Stimulated activated CD8-positive, alpha-beta memory T cell treated with anti-CD3 and anti-CD28 coated beads, Interleukin-7, amount 100 ng/mL, for 1 hour (primary cell): ENCODE measurements at places on chromosomes 3 and 15.

DNA sequence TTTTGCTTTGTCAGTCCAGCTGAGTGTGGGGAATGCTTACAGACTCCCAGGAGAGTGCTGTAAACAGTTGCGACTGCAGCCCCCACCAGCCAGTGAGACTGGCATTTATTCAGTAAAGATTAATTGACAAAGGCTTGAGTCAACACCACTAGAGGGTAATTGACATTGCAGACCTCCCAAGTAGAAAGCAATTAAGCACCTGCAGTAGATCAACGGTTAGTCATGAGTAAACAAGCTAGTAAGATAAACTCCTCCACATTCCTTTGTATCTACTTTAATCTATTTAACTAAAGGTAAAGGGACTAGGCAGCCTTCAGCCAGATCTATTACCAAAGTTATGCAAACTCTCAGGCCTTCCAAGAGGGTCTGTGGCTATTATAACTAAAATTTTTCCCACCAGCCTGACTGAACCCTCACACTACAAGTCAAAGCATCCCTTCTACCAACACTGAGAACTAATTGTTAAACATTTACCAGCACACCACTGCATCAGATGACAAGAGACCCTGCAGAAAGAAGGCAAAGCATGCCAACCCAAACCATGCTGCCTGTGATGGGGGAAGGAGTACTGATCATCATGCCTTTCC, 30.5 kb upstream of the GALNT15 start:
- DNase-seq = no peak

- DNase-seq = no peak
Observed at GRCh38 chr3:22228705-22229104, 477.7 kb upstream of the ZNF385D start.

DNA sequence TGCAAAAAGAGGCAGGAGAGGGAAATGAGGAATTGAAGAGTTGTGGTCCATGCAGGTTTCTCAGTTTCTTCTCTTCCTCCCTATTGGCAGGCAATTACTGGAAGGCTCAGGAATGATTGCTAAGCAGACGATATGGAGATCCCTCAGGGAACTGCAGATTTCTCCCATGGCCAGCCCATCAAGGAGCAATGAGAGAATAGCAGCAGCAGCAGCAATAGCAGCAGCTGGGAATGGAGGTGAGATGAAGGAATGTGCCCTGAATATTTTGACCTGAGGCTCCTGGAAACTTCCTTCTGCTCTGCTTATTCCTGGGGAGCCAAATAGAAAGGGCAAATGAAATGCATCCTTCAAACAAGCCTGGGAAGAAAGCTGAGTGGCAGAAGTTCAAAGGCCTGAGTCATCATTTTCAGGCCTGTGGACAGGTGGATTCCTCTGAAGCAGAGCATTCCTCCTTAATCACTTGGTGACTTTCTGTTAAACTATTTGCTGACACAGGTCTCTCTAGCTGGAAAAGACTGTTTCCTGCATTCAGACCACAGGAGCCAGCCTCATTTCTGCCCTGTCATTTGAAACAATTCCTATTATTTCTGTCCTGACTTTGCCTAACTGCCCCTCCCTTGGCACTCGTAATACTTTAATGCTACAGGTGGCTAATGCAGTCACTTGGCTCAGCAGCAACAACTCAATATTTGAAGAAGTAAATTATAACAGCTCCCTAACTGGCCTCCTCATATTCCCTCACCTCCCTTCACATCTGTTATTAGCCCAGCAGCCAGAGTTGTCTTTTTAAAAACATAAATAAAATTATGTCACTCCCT, 146.9 kb upstream of the GADL1 start:
- no peak for DNase-seq

DNA sequence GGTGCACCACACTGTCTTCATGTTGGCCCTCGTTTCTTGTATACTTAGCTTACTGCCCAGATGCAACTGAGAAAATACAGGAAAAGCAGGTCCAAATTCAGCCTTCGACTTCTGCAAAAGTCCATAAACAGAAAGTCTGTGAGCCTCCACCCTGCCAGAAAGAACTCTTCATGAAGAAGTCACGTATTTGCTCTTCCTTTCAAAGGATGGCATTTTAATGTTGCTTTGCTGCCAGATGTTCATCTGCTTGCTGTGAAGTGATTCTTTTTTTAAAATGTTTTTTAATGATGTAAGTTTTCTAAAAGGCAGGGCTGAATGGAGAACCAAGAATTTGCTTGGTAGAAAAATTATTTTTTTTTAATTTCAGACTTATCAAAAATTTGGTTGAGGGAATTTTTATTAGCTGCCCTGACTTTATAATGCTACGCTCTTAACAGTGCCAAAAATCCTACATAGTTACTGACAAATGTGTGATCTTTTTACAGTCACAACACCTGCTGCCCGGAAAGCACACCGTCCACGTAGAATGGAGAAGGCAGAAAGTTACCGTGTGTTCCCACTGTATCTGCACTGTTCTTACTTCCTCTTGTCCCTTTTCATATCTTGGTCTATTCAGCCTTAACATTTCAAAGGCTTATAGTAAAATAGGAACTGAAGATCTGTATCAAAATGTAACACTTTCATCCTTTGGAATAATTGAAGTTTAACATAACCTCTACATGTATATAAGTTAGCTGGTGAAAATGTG, 136.3 kb downstream of the LRRC28 start:
- no peak for DNase-seq

- no peak for DNase-seq
Observed at GRCh38 chr3:135650309-135650708, 315.2 kb upstream of the PPP2R3A start.

DNA sequence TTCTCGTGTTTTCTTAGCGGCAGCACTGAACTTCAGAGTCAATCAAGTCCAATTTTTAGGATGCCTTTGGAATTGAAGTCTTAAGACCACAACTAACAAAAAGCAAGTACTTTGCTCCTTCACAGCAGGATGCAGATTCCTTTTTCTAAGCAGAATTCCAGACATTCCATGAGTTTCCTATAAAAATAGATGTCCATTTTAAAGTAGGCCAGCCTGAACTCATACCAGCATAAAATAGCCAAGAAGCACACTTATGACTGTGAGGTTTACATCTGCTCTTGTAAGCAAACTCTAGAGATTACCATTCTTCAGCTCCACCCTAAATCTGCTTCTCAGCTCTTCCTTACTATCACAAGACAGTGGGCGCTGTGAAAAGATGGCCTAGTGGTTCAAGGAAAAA, 85.8 kb downstream of the THBS1 start:
- DNase-seq = no peak

DNA sequence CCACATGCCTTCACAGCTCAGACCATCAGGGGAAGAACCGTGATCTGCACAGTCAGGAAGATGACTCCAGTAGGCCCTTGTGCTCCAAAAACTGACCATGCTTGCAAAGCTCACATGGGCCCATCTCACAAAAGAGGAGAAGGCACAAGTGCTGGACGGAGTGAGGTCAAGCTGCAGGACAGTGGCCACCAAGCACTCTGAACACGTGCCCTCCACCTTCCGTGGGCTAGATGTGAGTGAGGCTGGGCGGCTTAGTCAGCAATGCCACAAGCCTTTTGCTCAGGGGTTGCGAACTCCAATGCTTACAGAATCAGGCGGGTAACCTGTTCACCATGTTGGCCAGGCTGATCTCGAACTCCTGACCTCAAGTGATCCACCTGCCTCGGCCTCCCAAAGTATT, 70.9 kb downstream of the SCN5A start:
- DNase-seq = no peak

DNA sequence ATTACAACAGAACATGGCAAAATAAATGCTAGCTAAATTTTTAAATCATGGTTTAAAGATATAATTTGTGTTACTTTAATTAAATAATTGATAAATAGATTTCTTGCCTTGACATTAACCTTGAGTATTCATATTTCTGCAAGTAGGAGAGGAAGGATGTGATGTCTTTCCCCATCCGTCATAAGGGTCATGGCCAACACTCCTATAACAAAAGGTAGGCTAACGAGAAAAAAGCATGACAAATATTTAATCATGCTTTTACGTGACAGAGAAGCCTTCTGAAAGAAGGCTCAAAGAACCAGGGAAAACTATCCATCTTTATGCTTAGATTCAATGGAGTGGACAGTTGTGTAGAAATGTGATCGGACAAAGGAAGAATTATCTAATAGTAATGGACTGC, 135.2 kb downstream of the SERPINI1 start:
- no peak for DNase-seq

- no peak for DNase-seq
Observed at GRCh38 chr3:183774631-183775030, 50.7 kb downstream of the MAP6D1 start.

GRCh38 chr15:24675332-24676144, at the start of gene NPAP1:
Gene NPAP1 (plus strand): TSS chr15:24675775. CDS start chr15:24675868, 93 bp downstream.
- DNase-seq = no peak

- DNase-seq = no peak
Observed at GRCh38 chr3:124552224-124552623, 178.0 kb upstream of the UMPS start.

- DNase-seq = no peak
Observed at GRCh38 chr3:52388348-52388821, 56.5 kb downstream of the SEMA3G start.

DNA sequence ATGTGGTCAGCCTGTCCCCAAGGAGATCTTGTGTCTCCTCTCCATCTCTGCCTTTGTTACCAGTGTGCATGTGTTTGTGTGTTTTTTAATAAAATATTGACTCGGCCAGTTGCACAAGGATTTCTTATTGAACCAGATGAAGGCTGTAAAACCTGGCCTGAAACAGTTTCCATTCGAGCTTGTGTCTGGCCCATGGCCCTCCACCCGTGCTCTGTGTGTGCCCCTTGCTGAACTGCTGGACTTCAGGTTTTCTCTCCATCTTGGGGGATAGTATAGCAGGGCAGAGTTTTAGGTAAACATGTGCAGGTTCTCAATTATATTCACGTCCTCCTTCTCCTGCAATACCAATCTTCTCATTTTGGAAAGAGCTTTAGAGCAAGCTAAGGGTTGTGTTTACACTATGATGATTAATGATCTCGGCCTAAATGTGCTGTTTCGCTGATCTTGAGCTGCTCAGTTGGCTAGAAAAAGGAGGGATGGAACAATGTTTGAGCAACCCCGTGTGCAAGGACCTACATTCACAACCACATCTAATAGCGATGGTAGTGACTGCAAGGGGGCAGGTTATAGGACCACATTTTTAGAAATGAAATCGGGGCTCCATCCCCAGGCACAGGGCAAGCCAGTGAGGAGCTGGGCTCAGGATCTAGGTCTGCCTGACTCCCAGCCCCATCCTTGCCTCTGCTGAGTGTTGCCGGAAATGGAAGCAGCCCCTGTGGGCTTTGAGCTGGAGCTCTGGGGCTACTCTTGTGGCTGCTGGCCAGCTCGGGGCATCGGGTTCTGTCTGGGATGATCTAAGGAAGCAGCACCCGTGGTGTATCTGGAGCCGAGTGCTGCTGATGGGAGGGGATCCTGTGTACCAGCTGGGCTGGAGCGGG, 47.7 kb downstream of the CMTM6 start:
- DNase-seq = no peak

DNA sequence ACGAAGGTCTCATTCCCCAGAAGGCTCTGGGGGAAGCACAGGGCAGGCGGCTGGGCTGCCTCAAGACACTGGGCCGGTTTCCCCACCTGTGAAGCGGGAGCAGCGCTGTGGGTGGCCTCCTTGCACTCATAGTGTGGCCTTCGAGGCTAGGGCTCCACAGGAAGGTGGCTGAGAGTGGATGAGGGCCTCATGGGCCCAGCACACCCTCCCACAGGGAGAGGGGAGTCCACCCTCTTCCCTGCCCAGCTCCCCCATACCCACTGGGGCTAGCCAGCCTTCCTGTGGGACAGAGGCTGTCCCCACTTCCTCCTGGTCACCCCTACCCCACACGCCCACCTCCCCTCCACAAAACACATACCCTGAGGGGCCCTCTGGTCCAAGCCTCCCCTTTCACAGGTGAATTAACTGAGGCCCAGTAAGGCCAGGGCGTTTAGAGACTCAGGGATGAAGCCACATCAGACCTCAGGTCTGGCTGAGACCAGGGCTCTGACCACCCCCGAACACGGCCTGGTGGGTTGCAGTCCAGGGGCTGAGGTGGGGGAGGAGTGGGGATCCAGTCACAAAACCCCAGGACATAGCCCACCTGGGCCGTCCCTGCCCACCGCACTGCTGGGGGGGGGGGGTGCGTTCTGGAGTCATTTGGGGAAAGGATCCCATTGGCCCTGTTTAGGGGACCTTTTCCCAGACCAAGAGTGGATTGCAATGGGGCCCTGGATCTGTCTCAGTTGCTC, 1.1 kb downstream of the ANPEP start:
- no peak for DNase-seq
